ENCODE measurements at places on chromosomes 16 and 17.

GRCh38 chr16:87390641-87391323, 1.4 kb upstream of the MAP1LC3B start:
- DNase-seq, result no peak

DNA sequence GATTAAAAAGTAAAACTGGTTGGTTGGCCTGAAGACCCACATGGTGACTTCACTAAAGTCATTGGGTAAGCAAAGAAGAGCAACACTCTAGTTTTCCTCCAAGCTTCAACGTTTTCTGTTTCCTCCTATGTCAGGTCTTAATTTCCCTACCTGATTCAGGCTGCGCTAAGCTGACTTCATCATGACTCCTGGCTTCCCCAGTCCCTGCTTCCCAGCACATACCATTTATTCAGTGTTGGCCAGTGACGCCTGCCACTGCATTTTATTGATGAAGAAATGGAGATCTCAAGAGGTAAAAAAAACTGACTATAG, 645.3 kb downstream of the WWOX start:
- peak; percentile 1 for DNase-seq

DNA sequence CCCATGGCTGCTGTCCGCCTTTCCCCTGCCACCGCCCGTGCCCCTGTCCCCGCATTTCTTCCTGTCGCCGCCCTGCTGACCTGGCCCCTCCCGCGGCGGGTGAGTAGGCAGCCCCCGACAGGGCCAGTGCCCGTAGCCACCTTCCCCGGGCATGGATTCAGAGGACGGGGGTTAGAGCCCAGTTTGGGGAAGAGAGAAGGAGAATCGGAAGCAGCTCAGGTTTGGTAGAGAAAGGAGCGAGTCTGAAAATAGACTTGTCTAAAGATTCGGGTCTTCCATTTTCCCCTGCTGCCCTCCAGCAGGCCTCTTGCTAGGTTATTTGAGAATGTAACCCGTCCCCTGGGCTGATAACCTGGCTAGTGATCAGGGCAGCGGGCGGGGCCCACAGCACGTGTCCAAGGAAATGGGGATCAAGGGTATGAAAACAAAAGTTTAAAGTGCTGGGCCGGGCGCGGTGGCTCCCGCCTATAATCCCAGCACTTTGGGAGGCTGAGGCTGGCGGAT, 7.9 kb upstream of the CLDN9 start:
- no peak for DNase-seq

DNA sequence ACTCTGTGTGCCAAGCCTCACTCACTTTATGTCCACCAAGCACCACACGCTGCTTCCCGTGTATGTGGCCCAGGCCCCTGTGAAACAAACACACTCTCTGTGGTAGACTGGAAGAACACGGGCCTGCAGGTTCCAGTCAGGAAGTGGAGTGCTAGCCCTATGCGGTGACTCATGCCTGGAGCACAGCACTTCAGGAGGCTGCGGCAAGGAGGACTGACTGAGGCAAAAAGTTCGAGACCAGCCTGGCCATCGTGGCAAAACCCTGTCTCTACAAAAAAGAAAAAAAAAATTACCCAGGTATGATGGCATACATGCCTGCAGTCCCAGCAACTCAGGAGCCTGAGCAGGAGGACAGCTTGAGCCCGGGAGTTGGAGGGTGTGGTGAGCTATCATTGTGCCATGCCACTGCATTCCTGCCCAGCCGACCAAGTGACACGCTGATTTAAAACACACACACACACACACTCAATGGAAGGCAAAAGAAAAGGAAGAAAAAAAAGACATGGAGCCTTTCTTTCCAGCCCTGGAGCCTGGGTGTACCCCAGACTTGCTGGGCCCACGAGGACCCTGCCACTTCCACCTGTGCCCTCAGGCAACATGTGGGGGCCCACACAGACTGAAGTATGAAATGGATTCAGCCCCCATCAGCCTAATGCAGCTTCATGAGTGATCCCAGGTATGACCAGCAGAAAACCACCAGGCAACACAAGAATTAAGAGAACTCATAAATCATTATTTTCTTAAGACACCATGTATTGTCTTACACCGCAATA, 126.6 kb downstream of the ANKRD11 start:
- peak; percentile 93 for DNase-seq

Data from osteoblast (primary cell).